ENCODE measurements at places on chromosomes 2 and 18.

DNA sequence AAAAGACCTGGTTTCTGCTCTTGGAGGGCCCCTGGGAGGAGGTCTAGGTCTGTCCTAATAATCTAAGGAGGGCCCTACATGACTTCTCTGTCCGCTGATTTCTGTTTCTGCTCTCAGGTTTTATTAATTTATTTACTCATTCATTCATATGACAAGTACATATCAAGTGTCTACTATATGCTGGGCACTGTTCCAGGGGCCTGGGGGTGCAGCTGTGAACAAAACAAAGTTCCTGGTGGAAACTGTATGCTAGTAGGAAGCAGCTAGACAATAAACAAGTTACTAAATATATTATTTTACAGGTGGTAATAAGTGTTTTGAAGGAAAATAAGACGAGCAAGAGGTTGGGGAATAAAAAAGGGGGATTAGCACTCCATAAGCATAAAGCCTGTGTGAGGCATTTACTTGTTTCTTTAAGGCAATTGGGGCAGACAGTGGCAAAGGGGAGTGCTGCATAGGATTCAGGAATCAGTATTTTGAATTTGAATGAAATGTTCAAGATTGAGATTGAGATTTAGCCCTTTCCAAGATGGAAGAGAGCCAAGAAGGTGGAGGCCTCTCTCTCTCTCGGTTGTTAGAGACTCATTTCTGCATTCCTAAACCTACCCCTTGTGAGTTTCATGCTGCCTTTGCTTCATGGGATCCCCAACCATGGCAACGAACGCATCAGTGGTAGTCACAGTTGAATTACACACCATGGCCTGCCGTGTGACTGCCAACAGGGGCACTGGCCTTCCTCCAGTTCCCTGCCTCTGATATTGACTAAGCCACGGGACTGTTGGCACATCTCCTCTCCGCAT is 28.3 kb downstream of the DRC1 start:
- no peak for DNase-seq

GRCh38 chr18:79314838-79315388 is 80.8 kb upstream of the NFATC1 start:
- DNase-seq = no peak

- no peak for DNase-seq
Measured at GRCh38 chr2:38277245-38278116, 99.6 kb downstream of the ATL2 start.

GRCh38 chr2:23107327-23107941 is 277.5 kb upstream of the KLHL29 start:
- DNase-seq = no peak

DNA sequence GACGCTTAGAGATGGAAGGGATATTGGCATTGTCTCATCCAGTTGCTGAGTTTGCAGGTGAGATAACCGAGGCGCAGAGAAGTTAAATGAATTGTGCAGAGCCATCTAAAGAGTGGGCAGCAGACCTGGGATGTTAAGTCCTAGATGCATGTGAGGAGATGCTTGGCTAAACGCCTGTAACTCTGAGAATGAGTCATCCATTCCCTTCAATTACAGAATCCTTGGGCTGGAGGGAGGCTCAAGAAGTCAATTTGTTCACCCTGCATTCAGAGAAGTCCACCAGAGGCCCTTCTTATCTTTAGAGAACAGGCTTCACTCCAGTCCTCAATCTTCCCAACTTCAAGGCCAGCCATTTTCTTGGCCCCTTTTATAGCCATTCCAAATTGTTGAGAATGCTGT is 1.6 kb downstream of the EHD3 start:
- no peak for DNase-seq

DNA sequence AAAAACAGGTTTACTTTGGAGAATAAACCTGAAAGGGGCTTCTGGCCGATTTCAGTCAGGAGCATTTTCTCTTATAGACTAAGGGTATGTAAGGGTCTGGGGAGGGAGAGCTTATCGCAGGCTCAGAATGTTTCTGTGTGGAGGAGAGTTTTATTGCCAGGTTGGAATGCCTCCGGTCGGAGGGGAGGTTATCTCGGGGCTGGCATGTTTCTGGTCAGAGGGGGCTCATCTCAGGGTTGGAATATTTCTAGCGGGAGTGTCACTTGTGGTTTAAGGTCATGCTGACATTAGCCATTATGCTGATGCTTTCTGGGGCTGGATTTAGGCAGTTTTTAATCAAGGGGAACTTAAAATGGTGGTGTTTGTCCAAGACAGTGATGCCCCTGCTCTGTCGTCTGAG is 333.6 kb downstream of the METTL4 start:
- no peak for DNase-seq

DNA sequence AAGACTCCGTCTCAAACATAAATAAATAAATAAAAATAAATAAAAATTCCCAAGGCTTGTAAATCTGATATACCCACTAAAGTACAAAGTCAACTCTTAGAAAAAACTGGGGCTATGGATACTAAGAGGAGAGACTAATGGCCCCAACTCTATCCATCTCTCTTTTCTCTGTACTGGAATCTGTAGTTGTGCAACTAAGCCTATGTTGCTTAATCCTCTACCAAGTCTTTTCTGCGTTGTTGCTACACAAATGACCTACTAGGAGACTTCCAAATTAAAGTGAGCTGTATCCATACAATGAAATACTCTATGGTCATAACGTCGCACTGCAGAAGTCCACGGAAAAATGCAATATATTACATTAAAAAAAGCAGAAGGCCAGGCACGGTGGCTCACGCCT is 8.1 kb downstream of the MRPS5 start:
- DNase-seq = no peak

GRCh38 chr18:50662775-50663383 is 103.0 kb downstream of the MAPK4 start:
- DNase-seq = no peak

DNA sequence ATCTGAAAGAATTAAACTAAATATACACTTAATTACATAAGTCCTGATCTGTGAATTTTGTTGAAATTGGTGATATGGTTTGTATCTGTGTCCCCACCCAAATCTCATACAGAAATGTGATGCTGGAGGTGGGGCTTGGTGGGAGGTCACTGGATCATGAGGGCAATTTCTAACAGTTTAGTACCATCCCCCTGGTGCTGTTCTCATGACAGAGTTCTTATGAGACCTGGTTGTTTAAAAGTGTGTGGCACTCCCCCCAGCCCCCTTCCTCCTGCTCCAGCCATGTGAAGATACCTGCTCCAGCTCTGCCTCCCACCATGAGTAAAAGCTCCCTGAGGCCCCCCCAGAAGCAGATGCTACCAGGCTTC is 18.7 kb downstream of the FEZ2 start:
- DNase-seq = no peak

DNA sequence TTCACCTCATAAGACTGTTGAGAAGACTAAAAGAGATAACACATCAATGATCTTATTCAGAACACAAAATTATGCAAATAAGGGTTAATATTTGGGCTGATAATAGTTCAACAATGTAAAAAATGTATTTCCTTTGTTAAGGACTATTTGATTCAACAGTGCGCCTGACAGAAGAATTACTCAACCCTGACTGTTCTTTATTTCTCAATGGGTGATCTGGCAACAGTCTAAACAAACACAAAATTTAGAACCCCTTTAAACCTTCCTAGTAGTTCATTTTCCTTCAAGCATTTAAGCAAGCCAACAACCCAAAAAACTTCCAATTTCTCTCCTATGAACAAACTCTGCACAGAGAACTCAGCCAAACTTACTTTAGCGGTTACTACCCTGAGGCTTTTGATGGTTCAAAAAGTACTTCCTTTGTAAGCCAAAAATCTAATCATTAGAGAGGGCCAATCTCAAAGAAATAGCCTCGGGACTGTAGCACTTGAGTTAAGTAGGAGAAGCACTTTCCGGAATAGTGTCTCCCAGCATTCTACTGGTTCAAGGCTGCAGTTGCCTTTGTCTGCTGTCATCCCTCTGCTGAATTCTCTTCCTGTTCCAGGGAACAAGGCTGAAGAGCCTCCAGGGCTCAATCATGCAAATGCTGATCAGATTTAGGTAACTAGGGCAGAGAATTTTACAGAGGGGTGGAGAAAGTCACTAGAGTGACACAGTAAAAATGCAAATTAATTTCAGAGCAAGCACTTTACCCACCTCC is 40.9 kb upstream of the MAPK4 start:
- DNase-seq = no peak

- peak; percentile 37 for DNase-seq
Measured at GRCh38 chr18:5253910-5254309, 41.6 kb downstream of the ZBTB14 start.

GRCh38 chr18:47420130-47420529 is 168.7 kb upstream of the SKOR2 start:
- DNase-seq = no peak

GRCh38 chr18:27719680-27720079 is 457.2 kb downstream of the CDH2 start:
- no peak for DNase-seq

- no peak for DNase-seq
Measured at GRCh38 chr2:111216811-111217652, 96.3 kb downstream of the BCL2L11 start.

- no peak for DNase-seq
Measured at GRCh38 chr2:188449971-188450370, 158.3 kb downstream of the GULP1 start.

DNA sequence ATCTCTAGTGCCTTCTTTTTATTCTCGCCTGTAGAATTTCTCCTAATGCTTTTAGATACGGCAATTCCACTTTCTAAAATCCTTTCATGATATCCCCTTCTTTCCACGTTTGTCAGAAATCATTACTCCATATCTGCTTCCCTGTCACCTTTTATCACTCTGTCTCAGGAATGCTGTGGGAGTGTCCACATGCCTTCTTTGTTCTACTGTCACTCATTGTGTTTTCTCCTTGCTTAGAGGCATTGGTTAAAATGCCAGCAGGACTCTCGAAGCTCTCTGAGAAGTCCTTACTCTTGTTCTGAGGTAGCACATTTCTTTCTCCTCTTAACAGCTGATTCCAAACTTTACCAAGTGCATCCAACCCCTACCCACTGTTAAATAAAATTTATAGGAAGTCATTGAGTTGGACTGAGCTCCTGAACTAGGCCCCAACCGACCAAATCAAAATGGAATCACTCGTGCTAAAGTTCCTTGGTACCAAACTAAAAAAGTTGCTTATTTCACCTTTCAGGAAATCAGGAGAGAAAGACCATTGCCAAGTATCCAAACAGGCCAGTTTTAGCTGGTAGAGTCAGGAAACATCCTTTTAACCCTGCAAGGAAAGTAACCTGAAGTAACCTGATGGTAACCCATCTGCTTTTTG is 10.6 kb upstream of the GALNT5 start:
- DNase-seq = no peak

DNA sequence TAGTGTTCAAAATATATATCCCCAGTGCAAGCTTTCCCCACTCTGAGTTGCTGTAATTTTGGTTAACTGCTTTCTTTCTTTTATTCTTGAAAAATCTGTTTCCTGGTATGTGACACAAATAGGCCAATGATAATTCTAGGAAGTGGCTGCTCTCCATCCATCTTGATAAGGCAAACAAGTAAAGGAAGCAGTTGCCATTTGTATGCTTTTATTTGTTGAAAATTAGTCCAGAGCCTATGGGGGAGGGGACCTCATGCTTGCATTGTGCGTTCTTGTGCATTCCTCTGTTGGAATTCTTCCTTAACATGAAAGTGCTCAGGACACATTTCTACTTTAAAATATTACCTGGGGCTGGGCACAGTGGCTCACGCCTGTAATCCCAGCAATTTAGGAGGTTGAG is 111.2 kb upstream of the FSHR start:
- DNase-seq = no peak

DNA sequence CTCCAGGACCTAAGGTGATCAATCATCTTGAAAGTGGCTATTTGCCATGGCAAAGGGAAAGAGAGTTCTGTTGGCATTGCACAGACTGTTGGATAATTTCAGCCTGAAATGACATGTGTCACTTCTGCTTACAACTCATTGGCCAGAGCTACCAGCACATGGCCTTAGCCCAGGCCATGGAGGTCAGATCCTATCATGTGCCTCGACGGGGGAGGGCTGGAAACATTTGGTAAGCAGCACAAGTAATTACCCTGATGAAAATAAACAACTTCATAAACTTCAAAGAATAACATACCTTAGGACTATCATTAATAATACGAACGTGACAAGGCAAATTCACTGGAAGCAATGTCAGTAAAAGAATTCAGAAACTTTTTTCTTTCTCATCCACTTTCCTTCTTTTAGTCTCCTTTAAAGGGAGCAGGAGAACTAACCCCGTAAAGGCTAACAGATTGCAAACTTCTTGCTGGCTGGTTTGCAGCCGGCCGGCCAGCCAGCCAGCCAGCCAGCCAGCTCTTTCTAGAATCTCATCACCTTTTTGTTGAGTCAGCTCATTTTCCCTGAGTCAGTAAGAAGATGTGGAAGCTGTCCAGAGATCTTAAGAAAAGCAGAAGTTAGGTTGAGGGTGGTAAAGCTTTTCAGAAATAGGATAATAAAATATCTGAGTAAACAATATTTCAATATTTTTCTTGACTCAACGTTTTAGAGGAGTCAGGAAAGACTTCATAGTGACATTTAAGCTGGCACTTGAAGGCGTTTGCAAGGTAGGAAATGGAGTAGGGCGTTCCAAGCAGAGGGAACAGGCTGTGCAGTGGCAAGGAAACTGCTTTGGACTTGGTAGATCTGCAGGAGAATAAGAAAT is 31.9 kb downstream of the CNRIP1 start:
- DNase-seq = peak; percentile 75

All from CD14-positive monocyte (primary cell).